ENCODE measurements at places on chromosomes 16 and 17.
A peak's percentile ranks its signal among the peaks of the same experiment; 100 is the strongest.

DNA sequence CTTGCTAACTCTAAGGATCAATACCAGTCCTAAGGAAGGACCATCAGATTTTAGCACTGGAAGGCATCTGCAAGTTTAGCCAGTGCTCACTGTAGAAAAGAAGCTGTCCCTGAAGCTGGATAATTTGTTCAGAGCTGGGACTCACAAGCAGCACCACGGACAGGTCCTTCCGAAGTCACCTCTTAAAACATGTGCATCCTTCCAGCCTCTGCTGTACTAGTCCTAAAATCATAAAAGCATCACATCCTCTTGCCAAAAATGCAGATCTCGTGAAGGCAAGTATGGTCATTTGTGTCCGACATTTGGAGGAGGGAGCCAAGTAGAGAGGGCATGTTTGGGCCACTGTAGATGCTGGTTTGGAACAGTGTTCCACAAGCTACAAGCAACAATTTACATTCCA is 506.9 kb downstream of the RBFOX1 start:
- no peak for DNase-seq

- DNase-seq, result no peak
These were observed 41.4 kb downstream of the SF3B3 start for GRCh38 chr16:70565053-70565452.

DNA sequence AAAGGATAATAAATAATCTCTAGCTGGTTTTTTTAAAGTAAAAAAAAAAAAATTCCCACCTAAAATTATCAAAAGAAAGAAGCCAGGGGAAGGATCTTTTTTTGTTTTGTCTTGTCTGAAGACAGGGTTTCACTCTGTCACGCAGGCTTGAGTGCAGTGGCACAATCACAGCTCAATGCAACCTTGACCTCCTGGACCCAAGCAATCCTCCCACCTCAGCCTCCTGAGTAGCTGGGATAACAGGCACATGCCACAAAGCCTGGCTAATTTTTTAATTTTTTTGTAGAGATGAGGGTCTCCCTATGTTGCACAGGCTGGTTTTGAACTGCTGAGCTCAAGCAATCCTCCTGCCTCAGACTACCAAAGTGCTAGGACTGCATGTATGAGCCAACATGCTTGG is 78.4 kb upstream of the STAC2 start:
- DNase-seq, result no peak

DNA sequence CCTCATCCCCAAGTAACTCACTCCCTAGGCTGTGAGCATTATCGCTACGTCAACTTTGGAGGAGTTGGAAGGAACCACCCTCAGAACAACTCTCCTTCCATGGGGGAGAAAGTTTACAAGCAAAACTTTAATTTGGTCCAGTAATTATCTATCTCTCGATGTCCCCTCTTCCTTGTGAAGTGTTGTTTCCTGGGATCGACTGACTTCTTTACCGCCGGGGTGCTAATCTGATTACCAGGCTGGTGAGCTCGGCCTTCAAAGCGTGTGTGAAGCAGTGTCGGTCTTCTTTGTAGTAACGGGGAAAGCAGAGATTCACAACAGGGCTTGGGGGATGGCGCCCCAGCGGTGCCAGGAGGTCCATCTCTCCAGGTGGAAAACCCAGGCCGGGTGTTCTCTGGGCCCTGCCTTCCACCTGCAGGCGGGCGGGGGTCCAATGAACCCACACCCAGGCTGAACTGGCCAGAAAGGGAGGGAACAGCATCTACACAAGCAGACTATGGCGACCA is 14.5 kb upstream of the FOXF1 start:
- no peak for DNase-seq

GRCh38 chr17:79054200-79054960 is 20.2 kb upstream of the ENGASE start:
- DNase-seq, result no peak

GRCh38 chr17:78537217-78537860 is 39.9 kb downstream of the DNAH17 start:
- DNase-seq, result no peak

DNA sequence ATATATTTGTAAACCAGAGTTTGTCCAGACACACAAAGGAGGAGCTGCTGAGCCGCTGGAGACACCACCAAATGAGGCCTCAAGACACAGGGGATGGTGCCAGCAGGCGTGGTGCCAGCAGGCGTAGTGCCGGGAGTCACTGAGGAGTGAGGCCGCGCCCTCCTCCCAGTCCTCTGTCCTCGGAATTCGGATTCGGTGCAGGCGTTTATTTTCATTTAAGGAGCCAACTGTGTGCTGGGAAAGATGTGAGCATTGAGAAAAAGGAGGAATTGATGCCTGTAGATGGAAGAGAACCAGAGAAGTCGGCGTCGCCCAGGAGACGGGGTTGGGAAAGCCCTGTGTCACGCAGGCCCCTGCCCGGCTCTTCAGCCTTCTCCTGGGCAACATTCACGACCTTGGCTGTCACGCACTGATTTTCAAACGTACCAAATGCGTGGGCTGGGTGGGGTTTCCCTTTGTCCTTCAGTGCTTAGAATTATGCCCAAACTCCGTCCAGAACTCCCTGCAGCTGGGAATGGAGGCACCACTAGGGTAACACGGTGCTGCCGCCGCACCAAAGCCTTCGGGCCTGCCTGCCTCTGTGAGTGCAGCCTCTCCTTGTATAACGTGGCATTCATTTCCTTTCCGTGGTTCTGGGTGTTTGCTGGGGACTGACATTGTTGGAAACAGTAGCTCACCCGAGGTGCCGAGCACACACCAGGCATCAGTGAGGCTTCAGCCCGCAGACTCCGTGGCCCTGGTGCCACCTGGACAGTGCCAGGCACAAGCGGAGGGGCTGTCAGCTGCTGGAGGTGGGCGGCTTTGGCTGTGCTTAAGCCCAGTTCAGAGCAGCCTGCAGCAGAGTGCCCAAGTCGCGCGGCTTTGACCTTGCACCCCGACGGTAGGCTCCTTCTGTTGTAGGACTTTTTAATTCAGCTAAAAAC is 49.0 kb upstream of the CHMP6 start:
- no peak for DNase-seq

GRCh38 chr17:46151762-46152161 is 41.5 kb downstream of the KANSL1 start:
- DNase-seq, result no peak

- no peak for DNase-seq
These were observed 2.4 kb upstream of the MARVELD3 start for GRCh38 chr16:71623597-71623996.

DNA sequence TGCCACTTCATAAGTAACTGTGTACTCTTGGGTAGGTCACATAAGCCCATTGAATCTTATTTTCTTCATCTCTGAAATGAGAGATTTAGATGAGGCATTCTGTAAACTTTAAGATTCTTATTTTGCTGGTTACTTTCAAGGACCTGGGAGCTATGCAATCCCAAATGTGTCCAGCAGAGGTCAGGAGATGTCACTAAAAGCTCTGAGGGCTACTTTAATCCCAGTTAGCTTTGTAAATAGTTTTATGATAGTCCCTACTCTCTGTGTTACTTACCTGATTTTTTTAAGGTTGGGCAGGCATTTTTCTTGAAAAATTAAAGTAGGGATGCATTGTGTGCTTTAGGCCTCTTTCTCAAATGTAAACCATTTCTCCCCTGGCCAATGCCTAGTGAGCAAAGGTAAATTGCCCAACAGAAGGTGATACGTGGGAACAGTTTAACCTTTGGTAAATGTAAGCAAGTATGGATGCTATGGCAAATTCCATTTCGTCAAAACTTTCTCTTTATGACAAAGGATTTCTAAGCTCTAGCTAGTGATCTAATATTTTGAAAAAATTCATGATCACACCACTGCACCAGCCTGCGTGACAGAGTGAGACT is 57.1 kb upstream of the WSB1 start:
- peak; percentile 53 for DNase-seq

DNA sequence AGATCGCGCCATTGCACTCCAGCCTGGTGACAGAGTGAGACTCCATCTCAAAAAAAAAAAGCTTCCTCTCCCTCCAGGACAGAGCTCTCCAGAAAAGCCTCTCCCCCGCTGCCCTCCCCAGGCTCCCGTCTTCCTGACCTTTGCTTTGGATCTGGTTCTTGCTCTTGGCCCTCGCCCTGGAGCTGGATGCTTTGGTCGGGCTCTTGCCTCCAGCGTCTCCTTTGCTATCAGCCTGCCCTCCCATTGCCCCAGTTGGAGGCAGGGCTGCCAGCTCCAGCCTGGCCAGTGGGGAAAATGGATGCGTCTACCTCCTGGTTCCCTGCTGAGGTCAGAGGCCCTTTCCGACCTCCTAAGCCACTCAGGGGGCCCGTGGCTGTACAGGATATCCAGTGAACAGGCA is 35.9 kb downstream of the TRARG1 start:
- no peak for DNase-seq

GRCh38 chr16:64392456-64392855 is 729.4 kb downstream of the CDH11 start:
- no peak for DNase-seq

DNA sequence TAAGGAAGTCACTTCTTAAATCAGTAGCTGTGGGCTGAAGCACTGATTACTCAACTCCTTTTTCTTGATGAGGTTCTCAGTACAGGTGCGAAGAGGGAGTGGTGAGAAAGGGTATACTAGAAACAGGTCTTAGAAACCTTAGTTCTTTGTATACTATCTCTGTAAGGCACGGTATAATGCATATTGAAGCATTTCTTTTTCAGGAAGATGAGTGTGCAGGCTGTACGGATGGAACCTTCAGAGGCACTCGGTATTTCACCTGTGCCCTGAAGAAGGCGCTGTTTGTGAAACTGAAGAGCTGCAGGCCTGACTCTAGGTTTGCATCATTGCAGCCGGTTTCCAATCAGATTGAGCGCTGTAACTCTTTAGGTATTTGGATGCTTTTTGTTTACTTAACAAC is 39.2 kb downstream of the CYLD start:
- DNase-seq, result no peak

DNA sequence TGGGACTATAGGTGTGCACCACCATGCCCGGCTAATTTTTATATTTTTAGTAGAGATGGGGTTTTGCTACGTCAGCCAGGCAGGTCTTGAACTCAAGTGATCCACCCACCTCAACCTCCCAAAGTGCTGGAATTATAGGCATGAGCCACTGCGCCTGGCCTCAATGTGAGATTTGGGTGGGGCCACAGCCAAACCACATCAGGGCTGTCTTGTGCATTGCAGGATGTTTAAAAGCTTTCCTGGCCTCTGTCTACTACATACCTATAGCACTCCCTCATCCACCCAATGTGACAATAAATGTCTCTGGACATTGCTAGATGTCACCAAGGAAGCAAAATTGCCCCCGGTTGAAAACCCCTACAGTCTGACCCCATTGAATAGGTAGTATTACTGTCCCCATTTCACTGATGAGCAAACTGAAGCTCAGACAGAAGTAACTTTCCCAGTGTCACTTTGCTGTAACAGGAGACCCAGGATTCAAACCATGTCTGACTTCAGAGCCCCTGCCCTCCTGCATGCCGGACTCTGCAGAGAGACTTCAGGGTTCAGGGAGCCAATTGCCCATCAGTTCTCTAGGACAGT is 3.6 kb upstream of the MAP3K14 start:
- no peak for DNase-seq

- no peak for DNase-seq
These were observed 38.9 kb upstream of the METTL9 start for GRCh38 chr16:21560462-21560861.
